Uterus (tissue), 4 donors: ENCODE measurements at places on chromosomes 12 and 14. TPM values are rescaled to one million over a fixed set of nuclear protein-coding genes. Genes with fewer than 3 reads are reported as not detected.

FBLN5 gene
- total RNA-seq = 48.0 TPM

ABCD4 gene
- total RNA-seq = 54.0 TPM

B4GALNT3 gene
- 2.4 TPM for total RNA-seq

BTBD6 gene
- total RNA-seq = 34.3 TPM

WIF1 gene
- total RNA-seq = 7.7 TPM

PZP gene
- total RNA-seq = not detected

RNF212B gene
- not detected for total RNA-seq
